ENCODE measurements at places on chromosomes 12 and 14.

DNA sequence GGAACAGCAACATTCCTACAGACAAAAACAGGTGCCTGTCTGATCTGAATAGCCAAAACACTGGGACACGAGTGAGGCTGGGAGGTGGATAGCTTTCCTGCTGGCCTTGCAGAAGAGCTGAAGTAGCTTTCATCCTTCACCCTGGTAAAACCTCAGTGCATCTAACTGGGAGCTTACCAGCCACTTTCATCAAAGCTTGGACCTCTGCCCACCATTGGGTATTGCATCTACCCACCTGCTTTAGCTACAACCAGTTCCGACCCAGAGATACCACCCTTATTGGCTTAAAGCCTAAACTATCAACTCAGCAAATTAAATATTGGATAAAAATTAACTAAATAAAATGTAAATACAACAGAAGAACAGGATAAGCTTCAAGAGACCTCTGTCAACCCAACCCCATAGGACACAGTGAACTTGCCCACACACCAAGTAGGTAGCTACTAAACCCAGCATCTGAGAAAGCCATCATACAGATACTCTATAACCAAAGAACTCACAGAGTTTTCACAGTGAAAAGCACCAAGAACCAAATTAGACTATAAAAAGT, 866.3 kb downstream of the FSCB start:
- no peak for DNase-seq

DNA sequence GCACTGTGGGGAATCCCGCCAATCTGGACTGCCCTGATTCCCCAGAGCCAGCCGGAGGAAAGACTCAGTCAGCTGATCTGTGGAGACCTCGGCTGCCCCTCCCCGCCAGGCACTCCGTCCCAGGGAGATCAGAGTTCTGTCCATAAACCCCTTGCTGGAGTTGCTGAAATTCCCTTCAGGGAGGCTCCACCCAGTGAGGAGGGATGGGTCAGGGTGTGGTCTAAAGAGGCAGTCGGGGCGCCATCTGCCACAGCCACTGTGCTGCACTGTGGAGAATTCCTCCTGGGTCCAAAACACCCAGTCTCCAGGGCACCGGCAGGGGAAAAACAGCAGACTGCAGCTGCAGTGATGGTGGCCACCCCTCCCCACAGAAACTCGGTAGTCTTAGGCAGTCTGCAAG, 1922.3 kb upstream of the FLRT2 start:
- DNase-seq = no peak

GRCh38 chr14:64506721-64507120, 2.2 kb downstream of the ZBTB1 start:
- DNase-seq = no peak

GRCh38 chr14:71467361-71467811, 464.8 kb upstream of the RGS6 start:
- DNase-seq = no peak

- DNase-seq = no peak
Observed at GRCh38 chr14:26577711-26578110, 20.1 kb downstream of the NOVA1 start.

- DNase-seq = no peak
Observed at GRCh38 chr12:56988207-56988739, 18.1 kb downstream of the ZBTB39 start.

DNA sequence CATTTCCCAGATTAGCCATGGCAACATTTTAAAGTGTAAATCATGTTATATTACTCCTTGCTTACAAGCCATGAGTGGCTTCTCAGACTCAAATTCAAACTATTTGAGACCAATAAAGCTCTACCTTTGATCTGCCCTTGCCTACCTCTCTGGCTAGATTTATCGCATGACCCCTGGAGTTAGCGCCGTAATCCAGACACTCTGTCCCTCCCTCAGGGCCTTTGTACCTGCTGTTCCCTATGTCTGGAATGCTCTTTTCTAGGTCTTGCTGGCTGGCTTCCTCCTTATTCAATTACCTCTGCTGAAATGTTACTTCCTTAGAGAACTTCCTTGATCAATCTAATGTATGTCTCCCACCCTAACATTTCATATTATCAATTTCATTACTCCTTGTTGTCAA, 16.3 kb downstream of the SIX4 start:
- no peak for DNase-seq

DNA sequence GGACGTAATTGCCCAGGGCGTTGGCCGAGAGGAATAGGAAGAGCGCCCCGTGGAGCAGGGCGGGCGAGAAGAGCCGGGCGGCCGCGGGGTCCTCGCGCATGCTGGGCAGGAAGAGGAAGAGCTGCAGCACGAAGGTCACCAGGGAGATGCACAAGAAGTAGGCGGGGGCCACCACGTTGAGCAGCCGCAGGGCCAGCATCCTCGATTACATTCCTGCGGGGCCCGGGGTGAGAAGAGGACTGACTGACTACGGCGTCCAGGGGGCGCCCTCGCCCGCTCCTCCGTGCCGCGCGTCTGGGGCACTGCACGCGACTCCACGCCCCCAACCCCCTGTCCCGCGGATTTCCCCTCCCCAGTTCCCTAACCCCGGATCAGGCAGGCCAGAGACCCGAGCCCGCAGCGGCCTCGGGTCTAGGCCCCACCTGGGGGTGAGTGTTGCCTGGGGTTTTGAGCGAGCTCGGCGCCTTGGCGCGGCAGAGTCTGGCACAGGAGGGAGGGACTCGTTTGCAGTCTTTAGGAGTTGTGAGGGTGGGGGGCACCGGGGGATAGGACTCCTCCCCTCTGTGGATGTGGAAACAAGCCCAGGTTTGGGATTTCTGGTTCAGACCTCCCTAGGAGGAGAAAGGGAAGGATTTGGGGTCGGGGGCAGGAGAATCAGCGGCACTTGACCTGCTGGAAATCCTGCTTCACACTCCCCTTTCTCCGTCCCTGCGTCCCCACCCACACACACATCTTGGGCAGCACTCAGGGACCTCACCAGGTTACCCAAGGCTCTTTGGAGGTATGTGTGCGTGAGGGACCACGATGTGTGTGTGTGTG, 1.8 kb downstream of the ZDHHC22 start:
- no peak for DNase-seq

DNA sequence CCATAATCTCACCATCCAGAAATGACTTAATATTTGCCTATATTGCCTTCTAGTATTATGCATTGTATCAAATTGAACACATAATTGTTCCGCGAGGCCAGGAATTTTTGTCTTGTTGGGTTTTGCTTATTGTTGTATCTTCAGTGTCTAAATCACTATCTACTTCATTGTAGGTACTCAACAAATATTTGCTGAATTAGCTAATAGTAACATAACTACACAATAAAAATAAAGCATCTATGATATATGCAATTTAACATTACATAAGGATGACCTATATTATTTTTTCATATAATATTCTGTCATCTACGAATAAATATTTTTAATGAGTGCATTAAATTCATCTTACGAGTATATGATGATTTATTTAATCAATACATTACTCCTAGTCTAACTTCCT, 656.3 kb downstream of the ETNK1 start:
- no peak for DNase-seq

GRCh38 chr14:91780452-91780851, 48.6 kb upstream of the CATSPERB start:
- no peak for DNase-seq

GRCh38 chr12:63151623-63152320, 771 bp upstream of the AVPR1A start:
- DNase-seq = no peak

DNA sequence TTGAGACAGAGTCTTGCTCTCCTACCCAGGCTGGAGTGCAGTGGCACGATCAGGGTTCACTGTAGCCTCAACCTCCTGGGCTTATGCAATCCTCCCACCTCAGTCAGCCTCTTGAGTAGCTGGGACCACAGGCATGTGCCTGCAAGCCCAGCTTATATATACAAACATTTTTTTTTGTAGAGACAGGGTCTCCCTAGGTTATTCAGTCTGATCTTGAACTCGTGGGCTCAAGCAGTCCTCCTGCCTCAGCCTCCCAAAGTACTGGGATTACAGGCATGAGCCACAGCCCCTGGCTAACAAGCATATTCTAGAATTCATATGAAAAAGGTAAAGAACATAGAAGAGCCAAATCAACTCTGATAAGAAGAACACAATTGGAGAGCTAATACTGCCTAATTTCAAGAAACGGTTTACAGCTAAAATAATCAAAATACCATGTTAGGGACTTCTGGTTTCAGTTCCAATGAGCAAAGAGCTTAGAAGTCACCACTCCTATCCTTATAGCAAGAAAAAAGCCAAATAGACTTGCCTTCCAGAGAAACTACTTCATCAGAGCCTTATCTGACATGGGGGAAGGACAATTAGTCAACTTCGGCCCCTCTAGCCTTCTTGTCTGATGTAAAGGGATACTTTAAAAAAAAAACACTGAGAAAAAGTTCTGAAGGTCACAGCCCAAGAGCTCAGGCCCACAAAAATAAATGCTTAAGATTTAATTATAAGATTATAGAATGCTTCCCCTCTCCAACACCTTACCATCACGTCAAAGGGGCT, 37.6 kb downstream of the TMEM116 start:
- DNase-seq = no peak

DNA sequence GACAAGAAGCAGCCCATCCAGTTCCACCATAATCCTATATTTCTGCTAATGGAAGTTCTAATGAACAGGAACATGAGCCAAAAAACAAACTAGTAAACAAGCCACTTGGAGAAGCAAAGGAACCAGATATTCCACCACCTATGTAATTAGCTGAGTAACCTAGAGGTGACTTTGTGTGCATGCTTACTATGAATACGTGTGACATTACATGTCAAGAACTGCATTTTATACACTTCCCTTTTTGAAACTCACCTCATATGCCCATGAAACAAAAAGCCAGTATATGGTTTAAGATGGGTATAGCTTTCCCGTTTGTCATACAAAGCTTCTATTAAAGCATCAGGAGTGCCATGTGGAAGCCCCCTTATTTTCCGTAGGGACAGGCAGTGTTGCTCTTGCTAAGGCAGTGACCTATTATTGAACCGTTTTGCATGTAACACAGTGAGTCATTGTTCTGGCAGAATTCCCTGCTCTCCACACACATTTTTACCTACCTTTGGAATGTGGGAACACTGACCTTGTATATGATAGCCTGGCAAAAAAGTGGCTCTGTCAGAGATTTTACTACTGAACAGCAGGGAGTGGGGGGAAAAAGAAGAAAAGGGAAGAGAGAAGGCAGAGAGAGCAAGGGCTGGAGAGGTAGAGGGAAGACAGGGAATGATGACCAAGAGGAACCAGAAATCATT, 34.8 kb upstream of the FRMD6 start:
- no peak for DNase-seq

DNA sequence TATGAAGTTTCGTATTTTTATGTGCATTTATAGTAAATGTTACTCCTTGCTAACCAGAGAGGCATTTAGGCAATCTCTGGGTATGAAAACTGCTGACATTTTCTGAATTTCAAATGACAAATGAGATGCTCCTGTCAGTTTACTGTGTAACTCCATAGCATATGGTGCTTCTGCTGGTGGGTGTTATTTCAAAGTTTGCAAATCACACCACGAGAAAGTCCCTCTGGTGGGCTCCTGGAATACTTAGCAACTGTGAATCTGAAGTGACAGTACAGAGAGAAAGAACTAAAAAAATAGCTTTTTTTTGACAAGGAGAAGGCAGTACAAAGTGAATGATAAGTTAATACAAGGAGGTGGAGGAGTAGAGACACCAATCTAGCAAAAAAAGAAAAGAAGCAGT, 161.5 kb downstream of the DERA start:
- no peak for DNase-seq

GRCh38 chr12:48041591-48042423, 37.5 kb upstream of the COL2A1 start:
- no peak for DNase-seq

DNA sequence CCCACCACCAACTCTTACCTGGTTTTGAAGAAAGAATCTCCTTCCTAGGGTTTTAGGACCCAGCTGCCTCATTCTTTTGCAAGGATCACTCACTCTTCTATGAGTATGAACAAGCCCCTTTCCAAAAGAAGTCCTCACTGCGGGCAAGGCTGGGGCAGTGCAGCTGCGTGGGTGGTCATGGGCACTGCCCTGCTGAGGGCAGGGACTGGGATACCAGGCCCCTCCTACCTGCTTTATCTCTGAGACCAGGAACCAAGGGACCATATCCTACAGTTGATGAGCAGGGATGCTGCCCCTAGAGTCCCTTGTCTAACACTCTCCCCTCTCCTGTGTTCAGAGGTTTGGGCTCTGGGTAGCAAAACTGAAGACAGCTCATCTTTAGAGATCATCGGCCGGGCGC, 20.5 kb downstream of the HPD start:
- DNase-seq = no peak

DNA sequence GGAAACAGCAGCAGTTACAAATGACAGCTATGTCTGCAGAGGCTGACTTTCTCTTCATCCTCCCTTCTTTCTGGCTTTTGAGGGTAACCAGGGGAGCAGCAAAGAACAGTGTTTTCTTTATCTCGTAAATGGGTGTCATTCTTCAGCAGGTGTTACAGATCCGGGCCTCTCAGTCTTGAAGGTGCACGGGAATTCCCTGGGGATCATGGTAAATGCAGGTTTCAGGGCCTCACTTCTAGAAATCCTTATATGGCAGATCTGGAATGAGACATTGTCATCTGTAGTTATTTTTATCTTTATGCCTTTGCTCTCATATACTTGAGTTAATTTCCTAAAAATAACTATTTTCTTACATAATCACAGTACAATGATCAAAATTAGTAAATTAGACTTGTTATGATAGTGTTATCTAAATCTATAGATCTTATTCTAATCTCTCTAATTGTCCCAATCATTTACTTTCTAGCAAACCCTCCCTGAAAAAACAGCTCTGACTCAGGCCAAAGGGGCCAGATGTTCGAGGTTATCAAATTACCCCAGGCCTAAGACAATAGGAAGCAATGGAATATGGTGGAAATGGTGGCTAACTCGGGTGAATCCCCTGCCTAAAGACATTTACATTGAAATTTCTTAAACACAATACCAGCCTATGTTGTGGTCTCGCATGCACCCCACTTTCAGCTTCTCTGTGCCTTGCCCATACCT, 145.0 kb downstream of the CAND1 start:
- no peak for DNase-seq
